ENCODE measurements at places on chromosomes 16 and 17. TPM values are rescaled to one million over a fixed set of nuclear protein-coding genes. Genes with fewer than 3 reads are reported as not detected.

The PIRT gene
- not detected for total RNA-seq

The EIF1 gene
- total RNA-seq: 972 TPM

The DHRS13 gene
- total RNA-seq: 5.5 TPM

The MPP3 gene
- 22.3 TPM for total RNA-seq

The FLOT2 gene
- 126 TPM for total RNA-seq

The FAM222B gene
- 32.0 TPM for total RNA-seq

The DNASE1L2 gene
- 0.39 TPM for total RNA-seq

The VPS35 gene
- total RNA-seq: 104 TPM

The HS3ST2 gene
- 14.4 TPM for total RNA-seq

The MEFV gene
- total RNA-seq: 6.0 TPM

The SHBG gene
- 0.71 TPM for total RNA-seq

The TNFSF12 gene
- 43.0 TPM for total RNA-seq

The HOXB7 gene
- total RNA-seq: 12.8 TPM

The KRT27 gene
- not detected for total RNA-seq

The PERCC1 gene
- total RNA-seq: 0.35 TPM

The C1QTNF8 gene
- not detected for total RNA-seq

The MILR1 gene
- total RNA-seq: 15.5 TPM

The NKD1 gene
- 2.4 TPM for total RNA-seq

The MED31 gene
- 13.0 TPM for total RNA-seq

The PYDC1 gene
- not detected for total RNA-seq

The RHBDF1 gene
- total RNA-seq: 30.0 TPM

The AANAT gene
- not detected for total RNA-seq

The HYDIN gene
- total RNA-seq: 0.55 TPM

The TNFRSF13B gene
- not detected for total RNA-seq

The KDM6B gene
- 92.5 TPM for total RNA-seq

The KRT31 gene
- not detected for total RNA-seq

The TBC1D3 gene
- not detected for total RNA-seq

The SAMD14 gene
- total RNA-seq: 1.4 TPM

The C16orf46 gene
- total RNA-seq: 0.19 TPM

The CCL16 gene
- not detected for total RNA-seq

The KRTAP9-4 gene
- total RNA-seq: not detected

The FAM171A2 gene
- 3.0 TPM for total RNA-seq

The PITPNM3 gene
- total RNA-seq: 1.1 TPM

The KAT2A gene
- total RNA-seq: 36.2 TPM

The WIPI1 gene
- 124 TPM for total RNA-seq

The NFAT5 gene
- 48.3 TPM for total RNA-seq

The P2RX5 gene
- total RNA-seq: 0.29 TPM

The ROGDI gene
- 9.0 TPM for total RNA-seq

The CLEC3A gene
- not detected for total RNA-seq

The CAVIN1 gene
- total RNA-seq: 681 TPM

The PALB2 gene
- total RNA-seq: 10.8 TPM

The GPR142 gene
- total RNA-seq: not detected

The FGF11 gene
- 2.4 TPM for total RNA-seq

The VAT1L gene
- total RNA-seq: 0.10 TPM

The DHRS7C gene
- total RNA-seq: not detected

The WNT3 gene
- 1.9 TPM for total RNA-seq

The CES3 gene
- total RNA-seq: 0.55 TPM

The SALL1 gene
- total RNA-seq: 0.45 TPM

The EFNB3 gene
- 0.58 TPM for total RNA-seq

The OR1A1 gene
- not detected for total RNA-seq

The SBK1 gene
- total RNA-seq: not detected

The PRSS27 gene
- total RNA-seq: 0.48 TPM

The AGRP gene
- not detected for total RNA-seq

The PAGR1 gene
- total RNA-seq: 11.1 TPM

The SGF29 gene
- 16.6 TPM for total RNA-seq

The NLRP1 gene
- 23.8 TPM for total RNA-seq

The CCL4L2 gene
- total RNA-seq: 1.2 TPM

The GUCY2D gene
- total RNA-seq: not detected

The CEMP1 gene
- total RNA-seq: not detected

All from mesenteric fat pad (tissue), 1 donor.